ENCODE measurements at places on chromosomes 16 and 17.

DNA sequence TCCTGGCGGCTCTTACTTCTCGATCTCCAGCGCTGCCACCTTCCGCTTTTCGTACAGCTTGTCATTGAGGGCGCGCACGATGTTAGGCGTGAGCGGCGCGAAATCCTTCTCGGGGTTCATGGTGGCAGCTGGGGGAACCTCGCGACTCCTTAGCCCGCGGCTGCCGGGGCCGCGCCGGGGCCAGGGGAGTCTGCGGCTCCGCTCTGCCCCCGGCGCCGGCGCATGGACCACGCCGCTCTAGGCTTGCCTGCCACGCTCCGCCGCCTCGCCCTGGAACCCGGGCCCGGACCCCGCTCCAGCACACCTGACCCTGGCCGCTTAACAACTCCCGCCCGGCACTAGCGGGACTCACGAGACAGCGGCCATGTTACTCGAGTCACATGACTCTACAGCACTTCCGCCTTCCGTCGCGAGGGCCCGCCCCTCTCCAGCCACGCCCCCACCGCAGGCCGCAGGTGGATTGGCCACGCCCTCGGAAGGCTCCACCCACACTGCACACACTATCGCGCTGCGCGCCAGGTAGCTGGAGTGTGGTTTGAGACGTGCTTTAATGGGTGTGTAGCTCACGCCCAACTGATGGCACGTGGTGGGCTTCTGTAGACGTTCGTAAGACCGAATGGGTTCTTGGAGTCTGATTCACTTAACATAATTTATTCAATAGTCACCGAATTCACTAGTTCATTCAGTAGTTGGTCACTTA lies at the start of gene VAC14:
VAC14 (minus strand) TSS at position 378 of the 700 bp plus-strand sequence; CDS start at position 120, 258 bp downstream.
- peak; percentile 89 for DNase-seq

DNA sequence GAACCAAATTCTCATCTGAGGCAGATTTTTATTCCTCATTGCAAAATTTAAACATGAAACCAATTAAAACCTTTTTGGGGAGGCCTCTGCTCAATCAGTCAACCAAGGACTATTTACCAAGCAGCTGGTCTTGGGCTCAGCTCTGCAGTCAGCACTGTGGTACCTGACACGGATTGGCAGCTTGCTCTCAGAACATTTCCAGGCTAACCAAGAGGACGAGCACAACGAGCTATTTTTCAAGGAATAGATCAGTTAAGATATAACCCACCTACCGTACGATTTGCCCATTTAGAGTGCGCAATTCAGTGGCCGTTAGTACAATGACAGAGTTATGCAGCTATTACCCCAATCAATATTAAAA lies 26.4 kb upstream of the KLHDC4 start:
- DNase-seq, result no peak

DNA sequence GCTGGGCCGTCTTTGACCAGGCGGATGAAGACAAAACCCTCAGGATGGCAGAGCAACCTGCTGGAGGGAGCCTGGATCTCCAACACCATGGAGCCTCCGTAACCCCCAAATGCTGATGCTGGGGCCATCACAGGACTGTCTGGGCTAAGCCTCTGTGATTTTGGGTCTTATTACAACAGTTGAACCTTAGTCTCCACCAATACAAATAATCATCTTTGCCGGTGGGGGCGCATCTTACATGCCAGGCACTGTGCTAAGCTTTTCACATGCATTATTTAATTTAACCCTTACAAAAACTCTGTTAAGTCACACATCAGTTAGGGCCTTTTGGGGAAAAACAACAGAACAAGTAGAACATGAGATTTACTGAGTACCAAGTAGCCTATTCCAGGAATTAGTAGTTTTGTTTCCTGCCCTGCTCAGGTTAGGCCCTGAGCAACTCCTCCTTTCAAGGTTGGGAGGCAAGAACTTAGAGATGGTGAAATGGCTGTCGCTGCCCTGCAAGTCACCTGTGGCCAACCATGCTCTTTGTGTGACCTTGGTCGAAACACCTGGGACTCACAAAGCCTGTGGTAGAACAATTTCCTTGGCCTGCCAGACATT lies 8.9 kb upstream of the ITGAM start:
- no peak for DNase-seq

GRCh38 chr17:31394544-31394943 lies 3.1 kb downstream of the RAB11FIP4 start:
- DNase-seq, result peak; percentile 20

GRCh38 chr17:48153691-48154358 lies 46.3 kb downstream of the SNX11 start:
- no peak for DNase-seq

Data from amygdala (tissue), 56 donors.